ENCODE measurements at places on chromosomes 11 and 22. TPM values are rescaled to one million over a fixed set of nuclear protein-coding genes. Genes with fewer than 3 reads are reported as not detected.

The NXPE2 gene
- not detected for total RNA-seq

The ARRB1 gene
- 7.6 TPM for total RNA-seq

The OR8G5 gene
- not detected for total RNA-seq

The KIF18A gene
- 12.1 TPM for total RNA-seq

The TSSK2 gene
- not detected for total RNA-seq

The ELF5 gene
- not detected for total RNA-seq

The MS4A6E gene
- not detected for total RNA-seq

The TPBGL gene
- total RNA-seq = not detected

The SLC29A2 gene
- total RNA-seq = 1.2 TPM

The DNAJB7 gene
- total RNA-seq = not detected

The LYVE1 gene
- total RNA-seq = not detected

The SHANK2 gene
- 0.58 TPM for total RNA-seq

The AAMDC gene
- 37.4 TPM for total RNA-seq

The UPK3A gene
- total RNA-seq = not detected

The SGSM1 gene
- not detected for total RNA-seq

The OMP gene
- not detected for total RNA-seq

The TP53AIP1 gene
- total RNA-seq = not detected

The SCGB1C1 gene
- total RNA-seq = not detected

The GGTLC2 gene
- not detected for total RNA-seq

The OAF gene
- total RNA-seq = 98.4 TPM

The UCP2 gene
- 2.7 TPM for total RNA-seq

Data from myometrial cell (primary cell).